ENCODE measurements at places on chromosomes 7 and 10.

- no peak for DNase-seq
These were observed 4.3 kb downstream of the NOC3L start for GRCh38 chr10:94358480-94358879.

DNA sequence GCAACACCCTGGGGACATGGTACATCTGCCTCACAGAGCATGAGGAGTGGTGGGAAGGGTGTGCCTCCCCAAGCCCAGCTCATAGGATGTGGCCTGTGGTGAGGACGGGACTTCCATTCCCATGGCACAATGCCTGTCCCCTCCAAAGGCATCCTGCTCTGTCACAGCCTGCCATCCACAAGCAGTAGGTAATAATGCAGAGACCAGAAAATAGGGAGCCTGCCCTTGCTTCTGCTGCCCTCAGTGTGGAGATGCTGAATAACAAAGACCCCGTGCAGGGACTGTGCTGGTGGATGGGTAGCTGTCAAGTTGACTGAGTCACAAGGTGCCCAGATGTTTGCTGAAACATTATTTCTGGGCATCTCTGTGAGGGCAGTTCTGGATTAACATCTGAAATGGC is 199.9 kb upstream of the GRB10 start:
- no peak for DNase-seq

- no peak for DNase-seq
These were observed 138.8 kb upstream of the BTBD16 start for GRCh38 chr10:122132331-122132755.

GRCh38 chr7:2416063-2416462 is 12.7 kb downstream of the CHST12 start:
- no peak for DNase-seq

DNA sequence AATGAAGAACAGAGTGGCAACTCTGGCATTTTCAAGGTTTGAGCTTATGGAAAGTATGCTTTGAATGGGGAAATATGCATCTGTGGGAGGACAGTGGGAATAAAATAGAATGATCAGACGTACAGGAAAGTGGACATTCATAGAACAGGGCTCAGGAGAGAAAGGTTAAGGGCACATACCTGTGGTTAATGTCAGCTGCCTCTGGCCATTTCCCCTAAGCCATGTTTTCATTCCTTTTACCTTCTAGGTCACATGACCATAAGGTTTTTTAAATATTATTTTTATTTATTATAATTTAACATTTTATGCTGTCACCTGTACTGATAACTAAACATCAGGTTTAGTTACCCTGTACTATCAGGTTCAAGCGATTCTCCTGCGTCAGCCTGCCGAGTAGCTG is 52.8 kb downstream of the LRRC4 start:
- no peak for DNase-seq

- DNase-seq = no peak
These were observed 22.2 kb downstream of the SUGCT start for GRCh38 chr7:40156988-40157387.

DNA sequence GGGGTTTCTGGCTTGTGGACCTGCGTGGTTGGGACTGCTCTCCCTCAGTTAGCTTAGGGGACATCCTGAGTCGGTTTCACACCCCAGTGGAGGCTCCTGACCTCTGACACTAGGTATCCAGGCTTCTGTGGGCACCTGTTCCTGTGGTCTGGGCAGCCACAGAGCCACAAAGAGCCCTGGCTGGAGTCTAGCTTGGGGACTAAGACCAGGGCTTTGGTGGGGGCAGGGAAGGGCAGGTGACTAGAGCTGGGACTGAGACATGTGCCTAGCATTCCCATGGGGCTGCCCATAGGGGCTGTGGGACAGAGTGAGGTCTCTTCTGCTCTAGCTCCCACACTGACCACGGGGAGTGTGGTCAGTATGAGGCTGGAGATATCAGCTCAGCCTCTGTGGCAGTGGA is 4.0 kb upstream of the TMEM270 start:
- no peak for DNase-seq

DNA sequence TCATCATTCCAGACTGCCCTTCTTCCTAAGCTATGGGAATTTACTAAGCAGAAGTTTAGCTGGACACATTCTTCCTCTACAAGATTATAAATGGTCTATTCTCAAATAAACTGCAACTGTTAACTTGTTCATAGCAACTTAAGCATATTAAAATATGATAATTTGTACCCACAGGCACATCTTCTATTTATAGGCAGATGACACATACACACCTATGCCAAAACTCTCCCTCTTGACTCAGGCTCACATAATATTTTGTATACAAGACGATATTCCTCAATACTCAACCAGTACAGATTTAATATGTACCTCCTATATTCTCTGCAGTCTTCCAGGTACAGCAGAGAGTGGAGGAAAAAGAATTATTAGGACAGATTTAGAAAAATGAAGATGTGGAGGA is 232.7 kb upstream of the KIAA1217 start:
- DNase-seq = no peak

DNA sequence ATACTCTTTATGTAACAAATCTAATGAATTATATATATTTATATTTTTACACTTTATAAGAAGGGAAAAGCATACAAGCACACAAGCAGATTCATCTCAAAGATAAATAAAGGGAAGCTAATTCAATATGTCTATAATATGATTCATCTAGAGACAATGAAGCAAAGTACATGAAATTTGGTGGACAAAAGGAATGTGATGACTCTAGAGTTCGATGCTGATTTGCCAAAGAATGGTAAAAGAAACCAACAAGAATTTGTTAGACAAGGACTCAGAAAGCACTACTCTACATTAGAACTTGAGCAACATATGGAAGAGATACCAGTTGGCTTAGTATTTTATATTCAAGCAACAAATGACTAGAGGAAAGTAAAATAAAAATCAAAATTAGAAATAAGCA is 536.5 kb upstream of the TEX47 start:
- no peak for DNase-seq

GRCh38 chr7:108015740-108016139 is 12.8 kb upstream of the LAMB1 start:
- no peak for DNase-seq

DNA sequence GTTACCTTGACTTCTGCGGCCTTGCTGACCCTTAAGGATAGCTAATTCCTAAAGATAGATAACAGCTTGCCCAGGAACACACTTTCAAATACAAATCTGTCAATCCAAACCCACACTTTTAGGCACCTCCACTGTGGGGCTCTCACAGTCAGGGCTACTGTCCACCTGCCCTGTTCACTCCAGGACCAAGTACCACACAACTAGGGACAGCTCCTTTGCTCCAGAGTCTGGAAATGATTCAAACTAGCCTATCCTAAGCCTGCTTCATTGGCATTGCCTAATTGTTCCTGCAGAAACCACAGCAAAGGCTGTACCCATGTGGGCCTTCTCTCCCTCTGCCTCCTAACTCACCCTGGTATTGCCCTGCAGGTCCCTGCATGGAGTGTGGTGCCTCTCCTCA is 538.9 kb upstream of the IGFBP3 start:
- no peak for DNase-seq

DNA sequence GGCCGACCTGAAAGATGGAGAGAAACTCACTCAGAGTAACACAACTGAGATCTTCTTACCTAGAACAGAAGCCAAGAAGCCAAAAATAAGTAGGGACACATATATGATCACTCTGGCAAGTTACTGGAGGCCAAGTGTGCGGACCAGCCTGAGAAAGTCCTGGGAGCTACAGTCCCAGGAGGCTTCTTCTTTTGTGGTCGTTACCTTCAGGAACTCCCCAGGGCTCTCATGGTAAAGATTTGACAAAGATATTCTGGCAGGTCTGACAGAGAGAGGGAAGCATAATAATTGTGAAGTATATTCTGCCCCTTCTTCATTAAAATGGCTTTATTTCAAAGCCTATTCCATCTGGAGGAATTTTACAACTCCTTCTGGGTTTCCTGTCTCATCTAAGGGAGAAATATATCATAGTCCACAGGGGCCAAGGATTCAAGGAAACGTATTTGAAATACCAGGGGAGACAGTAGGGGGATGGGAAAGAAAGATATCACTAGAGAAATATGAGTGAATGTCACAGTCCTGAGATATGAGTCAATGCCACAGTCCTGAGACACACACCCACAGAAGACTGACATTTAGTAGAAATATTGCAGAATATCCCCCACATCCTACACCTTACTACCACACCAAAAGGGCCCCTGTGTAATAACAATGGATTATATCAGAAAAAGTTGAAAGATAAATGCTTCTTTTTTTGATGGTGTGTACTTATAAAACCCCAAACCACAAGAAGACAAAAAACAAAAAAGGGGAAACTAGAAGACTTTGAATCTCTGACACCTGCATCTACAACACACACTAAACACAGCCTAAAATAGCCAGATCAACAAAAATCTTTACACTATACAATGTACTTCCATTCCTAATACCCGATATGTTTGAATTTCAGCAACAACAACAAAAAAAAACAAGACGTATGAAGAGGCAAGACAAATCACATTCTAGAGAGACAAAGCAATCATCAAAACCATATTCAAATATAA is 594.2 kb upstream of the NRG3 start:
- no peak for DNase-seq

- no peak for DNase-seq
These were observed 29.7 kb downstream of the KIAA1217 start for GRCh38 chr10:24238519-24239247.

DNA sequence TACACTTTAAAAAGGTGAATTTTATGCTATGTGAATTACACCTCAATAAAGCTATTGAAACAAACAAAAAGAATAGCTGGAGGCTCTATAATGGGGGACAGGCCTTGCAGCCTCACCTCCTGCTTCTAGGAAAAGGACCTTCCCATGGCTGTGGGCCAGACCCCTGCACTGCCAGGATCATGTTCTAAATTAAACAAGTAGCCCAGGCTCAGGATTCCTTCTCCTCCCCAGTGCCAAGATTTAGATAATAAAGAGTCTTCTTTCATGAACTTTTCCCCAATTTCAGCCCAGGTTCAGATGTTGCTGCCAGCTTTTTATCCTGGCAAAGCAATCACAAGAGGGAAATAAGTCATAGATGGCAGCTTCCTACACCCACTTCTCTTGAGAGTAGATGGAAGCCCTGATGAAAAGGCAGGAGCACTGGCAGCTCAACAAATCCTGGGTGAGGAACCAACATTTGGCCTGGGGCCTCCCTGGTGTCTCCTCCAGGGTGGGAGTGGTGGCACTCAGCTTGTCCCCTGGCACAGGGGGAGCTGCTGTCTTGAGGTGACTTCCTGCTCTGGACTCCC is 22.2 kb upstream of the CAMK2B start:
- no peak for DNase-seq

DNA sequence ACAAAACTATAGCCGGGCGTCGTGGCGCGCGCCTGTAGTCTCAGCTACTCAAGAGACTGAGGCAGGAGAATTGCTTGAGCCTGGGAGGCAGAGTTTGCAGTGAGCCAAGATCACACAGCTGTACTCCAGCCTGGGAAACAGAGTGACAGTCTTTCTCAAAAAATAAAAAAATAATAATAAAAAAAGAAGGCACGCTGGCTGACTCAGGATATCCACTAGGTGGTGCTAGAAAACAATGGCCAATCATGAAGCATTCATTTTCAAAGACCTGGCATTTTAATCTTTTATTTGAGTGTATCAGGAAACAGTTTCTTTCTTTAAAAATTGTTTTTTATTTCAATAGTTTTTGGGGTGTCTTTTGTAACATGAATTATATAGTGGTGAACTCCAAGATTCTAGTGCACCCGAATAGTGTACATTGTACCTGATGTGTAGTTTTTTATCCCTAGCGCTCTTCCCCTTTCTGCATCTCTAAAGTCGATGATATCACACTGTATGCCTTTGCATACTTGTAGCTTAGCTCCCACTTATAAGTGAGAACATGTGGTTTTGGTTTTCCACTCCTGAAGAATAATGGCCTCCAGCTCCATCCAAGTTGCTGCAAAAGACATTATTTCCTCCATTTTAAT is 88.6 kb downstream of the LYZL1 start:
- DNase-seq = no peak

DNA sequence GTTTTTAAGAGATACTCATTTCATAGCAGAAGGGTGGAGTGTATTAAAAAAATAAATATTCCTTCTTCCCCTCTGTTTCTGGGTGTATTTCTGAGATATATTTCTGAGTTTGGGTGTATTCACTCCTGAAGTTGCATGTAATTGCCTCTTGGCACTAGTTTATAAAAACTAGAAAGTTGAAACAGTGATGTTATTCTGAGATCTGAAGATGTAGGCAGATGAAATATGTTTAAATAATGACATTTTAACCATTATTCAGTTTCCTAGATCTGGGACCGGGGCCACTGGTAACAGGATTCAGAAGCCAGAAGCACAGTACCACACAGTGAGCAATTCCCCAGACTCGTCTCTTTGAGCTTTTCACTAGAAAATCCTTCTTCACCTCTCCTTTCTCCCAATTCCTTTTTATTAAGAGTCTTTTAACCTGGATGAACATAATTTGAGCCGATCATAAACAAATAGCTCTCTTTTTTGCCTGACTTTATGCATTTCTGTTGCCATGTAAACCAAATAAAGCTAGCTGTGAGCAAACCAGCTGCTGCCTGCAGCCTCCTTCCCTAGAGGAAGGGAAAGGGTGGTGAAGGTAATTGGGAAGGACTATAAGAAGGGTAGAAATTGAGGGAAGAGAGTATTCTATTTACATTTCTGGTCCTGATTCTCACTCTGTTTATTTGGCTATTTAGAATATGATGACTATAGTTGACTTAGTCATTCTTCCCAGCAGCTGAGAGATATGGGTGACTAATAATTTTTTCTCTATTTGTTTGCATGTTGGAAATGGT is 101.8 kb upstream of the STRIP2 start:
- no peak for DNase-seq

- DNase-seq = no peak
These were observed 535.0 kb upstream of the FZD8 start for GRCh38 chr10:36177071-36177470.

DNA sequence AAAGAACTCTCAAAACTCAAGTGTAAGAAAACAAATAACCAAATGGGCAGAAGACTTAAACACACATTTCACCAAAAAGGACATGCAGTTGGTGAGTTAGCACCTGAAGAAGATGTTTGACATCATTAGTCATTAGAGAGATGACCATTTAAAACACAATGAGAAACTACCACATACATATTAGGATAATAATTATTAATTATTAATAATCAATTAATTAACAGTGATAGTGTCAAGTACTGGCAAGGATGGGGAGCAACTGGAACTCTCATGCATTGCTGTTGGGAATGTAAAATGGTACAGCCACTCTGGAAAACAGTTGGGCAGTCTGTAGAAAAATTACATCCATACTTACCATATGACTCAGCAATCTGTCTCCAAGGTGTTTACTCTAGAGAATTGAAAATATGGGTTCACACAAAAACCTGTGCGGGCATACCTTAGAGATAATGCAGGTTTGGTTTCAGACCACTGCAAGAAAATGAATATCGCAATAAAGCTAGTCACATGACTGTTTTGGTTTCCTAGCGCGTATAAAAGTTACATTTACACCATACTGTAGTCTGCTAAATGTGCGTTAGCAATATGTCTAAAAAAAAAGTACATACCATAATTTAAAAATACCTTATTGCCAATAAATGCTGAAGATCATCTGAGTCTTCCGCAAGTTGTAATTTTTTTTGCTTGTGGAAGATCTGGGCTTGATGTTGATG is 30.3 kb downstream of the ARID5B start:
- no peak for DNase-seq

- DNase-seq = no peak
These were observed 226.5 kb downstream of the PRKG1 start for GRCh38 chr10:51300617-51301304.

GRCh38 chr10:52774182-52774581 is 1.6 kb upstream of the MBL2 start:
- DNase-seq = no peak
